CD4-positive, alpha-beta T cell treated with Interleukin-1 beta for 1 hour (primary cell): ENCODE measurements at places on chromosomes 1 and 21.

DNA sequence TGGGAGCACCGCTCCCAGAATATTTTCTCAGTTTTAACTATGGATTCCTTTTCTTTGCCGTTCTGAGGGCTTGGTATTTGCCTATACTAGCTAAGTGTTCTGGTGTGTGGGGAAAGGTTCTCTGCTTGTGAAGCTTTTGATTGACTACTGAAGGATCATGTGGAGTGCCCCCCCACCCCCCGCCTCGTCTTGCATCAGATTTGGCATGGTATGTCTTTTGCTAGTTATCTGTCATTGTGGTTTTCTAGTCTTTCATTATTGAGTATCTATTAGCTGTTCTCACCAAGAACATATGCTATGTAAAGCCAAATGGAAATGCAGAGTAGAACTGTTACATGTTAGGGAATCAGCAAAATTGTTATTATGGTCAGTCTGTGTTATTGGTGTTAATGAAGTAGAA, 58.3 kb downstream of the MACF1 start:
- no peak for DNase-seq

- no peak for DNase-seq
Observed at GRCh38 chr1:218771931-218772330, 401.7 kb upstream of the LYPLAL1 start.

DNA sequence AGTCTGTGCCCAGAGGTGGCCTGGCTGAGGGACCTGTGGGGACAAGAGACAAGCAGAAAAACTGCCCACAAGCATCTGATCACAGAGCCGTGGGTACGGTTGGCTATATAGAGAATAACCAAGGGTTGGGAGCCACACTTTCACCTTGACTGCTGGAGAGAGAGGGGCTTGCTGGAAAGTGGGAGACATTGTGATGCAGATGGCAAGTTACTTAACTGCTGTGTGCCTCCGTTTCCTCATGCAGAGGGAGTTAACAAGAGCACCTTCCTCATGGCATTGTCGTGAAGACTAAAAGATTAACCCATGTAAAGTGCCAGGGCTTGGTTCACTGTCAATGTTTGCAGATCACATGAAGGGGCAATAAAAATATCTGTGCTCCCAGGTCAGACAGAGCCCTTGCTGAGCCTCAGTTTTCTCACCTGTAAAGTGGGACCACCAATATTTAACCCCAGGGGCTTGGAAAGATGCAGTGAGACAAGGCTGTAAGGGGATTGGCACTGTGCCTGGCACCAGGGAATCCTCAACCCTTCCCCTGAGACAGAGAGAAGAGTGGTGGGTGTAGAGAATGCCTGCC, 52.8 kb downstream of the SDC3 start:
- DNase-seq = no peak

DNA sequence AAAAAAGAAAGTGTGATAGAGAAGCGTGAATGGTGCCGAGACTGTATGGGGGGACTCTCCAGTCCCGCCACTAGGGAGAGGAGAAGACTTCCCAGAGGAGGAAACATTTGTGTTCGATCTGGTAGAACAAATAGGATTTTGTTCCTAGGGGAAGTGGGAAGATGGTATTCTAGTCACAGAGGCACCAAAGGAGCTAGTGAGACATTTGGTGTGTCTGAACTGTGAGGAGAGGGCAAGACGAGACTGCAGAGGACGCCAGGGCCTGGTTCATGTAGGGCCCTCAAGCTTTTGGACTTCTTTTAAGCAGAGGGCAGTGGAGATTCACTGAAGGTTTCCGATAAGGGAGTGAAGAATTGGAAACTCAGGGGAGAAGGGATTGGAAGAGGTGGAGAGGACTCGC, 2.9 kb downstream of the BTBD19 start:
- DNase-seq = no peak

- DNase-seq = no peak
Observed at GRCh38 chr21:37412603-37413360, 46.2 kb downstream of the DYRK1A start.

DNA sequence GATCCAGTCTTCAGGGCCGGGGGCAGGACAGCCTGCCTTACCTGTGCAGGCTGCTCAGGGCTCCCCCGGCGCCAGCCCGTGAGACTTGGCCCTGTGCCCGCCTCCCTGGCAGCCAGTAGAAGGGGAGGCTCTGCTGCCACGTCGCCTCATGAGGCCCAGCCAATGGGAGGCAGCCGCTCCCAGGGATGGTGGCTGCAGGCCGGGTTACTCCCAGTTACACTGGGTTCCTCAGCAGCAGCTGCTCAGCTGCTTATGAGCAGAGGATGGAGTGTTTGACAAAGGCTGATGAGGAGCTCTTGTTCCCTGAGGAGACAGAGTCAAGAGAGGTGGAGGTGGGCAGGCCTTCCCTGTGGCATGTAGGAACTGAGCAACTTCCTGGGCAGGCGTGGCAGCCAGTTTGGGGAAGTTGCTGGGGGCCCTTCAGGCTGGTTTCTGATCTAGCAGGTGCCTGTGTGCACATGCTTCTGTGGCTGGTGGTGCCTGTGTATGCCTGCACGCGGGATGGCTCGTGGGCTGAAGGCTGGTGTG, 5.5 kb downstream of the MFSD2A start:
- DNase-seq = peak; percentile 66

GRCh38 chr1:151146412-151147131, at the start of gene SEMA6C:
Gene SEMA6C (minus strand): TSS chr1:151146631. CDS start chr1:151142621, 4,010 bp downstream.
- DNase-seq = peak; percentile 87

GRCh38 chr1:93605812-93606512, 75.7 kb downstream of the BCAR3 start:
- no peak for DNase-seq

DNA sequence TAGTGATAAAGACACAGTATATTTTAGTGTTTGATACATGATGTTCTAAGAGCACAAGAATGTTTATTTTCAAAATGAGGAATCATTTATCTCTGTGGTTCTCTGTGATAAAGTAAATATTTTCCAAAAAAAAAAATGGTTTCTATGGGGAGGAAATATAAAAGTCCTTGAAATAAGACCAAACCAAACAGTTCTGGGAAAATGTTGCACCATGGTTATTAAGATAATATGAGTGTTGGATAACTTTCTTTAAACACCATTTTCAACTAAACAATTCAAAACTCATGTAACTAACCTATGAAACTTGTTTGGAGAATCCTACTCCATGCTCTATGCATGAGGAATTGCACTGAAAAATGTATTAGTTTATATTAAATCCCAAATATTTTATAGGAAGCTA, 184.6 kb downstream of the KCNT2 start:
- DNase-seq = no peak

GRCh38 chr1:165949335-165950130, 122.1 kb downstream of the UCK2 start:
- DNase-seq = no peak
